ENCODE measurements at places on chromosomes 13 and 19.

DNA sequence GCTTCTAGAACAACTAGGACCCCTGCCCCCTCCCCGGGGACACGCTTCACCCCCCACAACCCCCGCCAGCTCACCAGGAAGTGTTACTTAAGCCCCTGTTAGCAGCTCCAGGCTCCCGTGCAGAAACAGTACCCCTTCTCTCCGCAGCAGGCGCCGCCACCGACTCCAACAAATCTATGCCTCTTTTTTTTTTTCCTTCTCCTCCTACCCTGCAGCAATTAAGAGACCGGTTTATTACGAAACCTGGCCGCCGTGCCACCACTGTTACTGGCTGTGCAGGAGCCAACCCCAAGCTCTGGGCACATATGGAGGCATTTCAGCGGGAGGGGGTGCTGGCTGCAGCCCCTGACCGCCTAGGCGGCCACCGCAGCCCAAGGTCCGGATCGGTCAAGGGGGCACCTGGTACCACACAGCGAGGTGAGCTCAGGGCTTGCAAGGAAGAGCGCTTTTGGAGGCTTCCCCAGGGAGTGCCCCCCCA is 2.4 kb downstream of the GADD45B start:
- DNase-seq = peak; percentile 52

GRCh38 chr13:96848286-96848685 is 146.0 kb downstream of the OXGR1 start:
- DNase-seq = no peak

DNA sequence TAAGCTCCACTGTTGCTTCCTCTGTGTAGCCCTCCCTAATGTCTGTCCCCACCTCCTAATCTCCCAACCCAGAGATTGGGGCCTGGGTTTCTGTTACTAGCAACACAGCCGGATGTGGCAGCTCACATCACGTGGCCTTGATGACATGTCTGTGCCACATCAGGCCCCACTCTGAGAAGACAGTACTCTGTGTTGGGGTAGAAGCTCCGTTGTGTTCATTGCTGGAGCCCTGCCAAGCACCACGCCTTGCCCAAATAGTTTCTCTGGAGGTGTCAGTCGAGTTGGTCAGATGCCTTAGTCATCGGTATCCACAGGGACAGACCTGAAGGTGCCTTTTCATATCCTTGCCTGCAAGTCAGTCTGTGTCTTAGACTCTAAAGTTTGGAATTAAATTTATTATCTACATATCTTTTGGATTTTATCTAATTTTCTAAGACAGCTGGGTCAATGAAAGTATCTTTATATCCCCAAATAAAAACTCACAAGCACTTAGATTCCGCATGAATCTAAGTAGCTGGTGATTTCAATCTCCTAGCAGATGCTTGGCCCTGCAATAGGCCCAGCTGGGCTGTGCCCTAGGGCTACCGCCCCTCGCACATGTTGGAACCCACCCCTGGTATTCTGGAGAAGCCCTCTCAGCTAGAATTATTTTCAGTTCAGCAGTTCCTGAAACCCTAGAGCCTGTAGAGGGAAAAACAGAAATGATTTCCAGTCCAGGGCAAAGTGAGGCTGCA is 204.0 kb upstream of the TSHZ3 start:
- no peak for DNase-seq

DNA sequence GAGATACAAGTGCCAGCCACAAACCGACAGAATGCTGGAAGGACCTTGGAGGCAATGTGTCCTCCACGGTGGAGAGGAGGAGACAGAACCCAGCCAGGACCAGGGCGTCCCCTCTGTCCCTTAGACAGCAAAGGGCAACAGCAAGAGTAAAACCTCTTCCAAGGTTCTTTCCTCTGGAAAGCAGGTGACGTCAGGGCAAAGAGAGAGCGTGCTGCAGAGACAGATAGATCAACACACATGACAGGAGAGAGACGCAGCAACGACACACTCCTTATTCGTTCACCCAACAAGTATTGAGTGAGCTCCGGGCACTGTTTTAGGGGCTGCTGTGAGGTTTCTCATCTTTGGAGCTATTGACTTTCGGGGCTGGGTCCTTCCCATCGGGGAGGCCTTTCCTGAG is 1.3 kb upstream of the GALP start:
- DNase-seq = no peak

DNA sequence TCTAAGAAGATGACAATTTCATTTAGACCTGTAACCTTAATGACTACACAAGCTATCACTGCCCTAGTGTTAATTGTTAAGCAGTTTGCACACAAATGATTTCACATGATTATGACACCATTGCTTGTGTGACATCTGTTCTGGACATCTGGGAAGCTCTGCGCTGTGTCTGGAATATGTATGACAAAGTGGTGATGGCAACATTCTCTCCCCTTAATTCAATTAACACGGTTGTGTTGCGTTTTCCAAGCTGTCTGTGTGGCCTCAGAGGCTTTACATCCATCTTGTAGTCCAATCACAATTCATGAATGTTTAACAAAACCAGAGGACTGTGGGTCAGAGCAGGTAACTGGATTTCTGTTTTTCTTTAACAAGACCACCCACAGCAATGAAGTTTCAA is 204.4 kb downstream of the COG6 start:
- no peak for DNase-seq

GRCh38 chr19:37467608-37468090 is 405 bp upstream of the ZNF569 start:
- DNase-seq = no peak

GRCh38 chr19:2550431-2551171 is 74.7 kb downstream of the GADD45B start:
- DNase-seq = peak; percentile 47

- DNase-seq = no peak
Measured at GRCh38 chr13:80841414-80841813, 500.5 kb upstream of the SPRY2 start.

- no peak for DNase-seq
Measured at GRCh38 chr13:108349269-108349668, 79.8 kb downstream of the TNFSF13B start.

- DNase-seq = no peak
Measured at GRCh38 chr19:39498798-39499642, at the start of gene DLL3. TSS of gene DLL3 (plus strand) at chr19:39498947. CDS start at chr19:39498975, 28 bp downstream.

GRCh38 chr13:107360010-107360409 is 792.1 kb upstream of the ARGLU1 start:
- DNase-seq = no peak

DNA sequence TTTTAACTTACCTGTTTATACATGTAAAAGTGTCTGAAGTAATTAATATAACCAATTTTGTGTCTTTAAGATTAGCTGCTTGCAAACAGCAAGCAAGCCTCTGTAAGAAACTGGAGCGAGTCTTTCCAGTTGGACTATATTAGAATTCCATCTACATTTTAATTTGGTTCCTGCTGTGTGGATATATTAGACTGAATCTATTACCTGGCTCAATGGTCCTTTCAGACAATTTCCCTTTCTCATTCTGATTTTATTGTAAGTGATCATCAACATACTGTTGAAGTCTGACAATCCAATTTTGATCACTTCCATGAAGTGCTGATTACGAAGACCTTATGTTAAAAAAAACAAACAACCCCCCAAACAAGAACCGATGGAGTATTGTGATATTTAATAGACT is 72.3 kb downstream of the GPC5 start:
- no peak for DNase-seq

- no peak for DNase-seq
Measured at GRCh38 chr19:16295057-16295456, 29.6 kb upstream of the KLF2 start.

- no peak for DNase-seq
Measured at GRCh38 chr19:41705393-41706174, 2.8 kb upstream of the CEACAM5 start.

DNA sequence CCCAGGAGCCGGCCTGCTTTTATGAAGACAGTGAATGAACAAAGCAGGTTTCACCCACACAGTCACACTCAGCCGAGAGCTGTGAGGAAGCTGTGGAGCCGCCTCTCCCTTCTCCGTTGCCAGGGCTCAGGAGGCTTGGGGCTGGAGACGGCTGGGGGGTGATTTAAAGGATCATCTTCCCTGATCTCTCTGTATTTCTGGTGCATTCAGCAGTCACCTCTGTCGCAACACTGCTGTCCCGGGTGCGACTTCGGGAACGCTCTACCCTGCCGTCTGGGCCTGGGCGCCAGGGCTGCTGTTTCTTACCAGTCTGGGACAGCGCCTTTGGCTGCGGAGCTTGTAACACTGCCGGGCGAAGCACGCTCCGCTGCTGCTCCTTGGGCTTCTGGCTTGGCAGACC is 18.1 kb downstream of the CAPS start:
- DNase-seq = no peak

- no peak for DNase-seq
Measured at GRCh38 chr19:18311502-18312091, 11.3 kb downstream of the LSM4 start.

- DNase-seq = peak; percentile 34
Measured at GRCh38 chr19:42461700-42462324, 19.1 kb upstream of the CXCL17 start.

GRCh38 chr19:19637523-19638251 is 5.8 kb downstream of the GMIP start:
- no peak for DNase-seq

- DNase-seq = no peak
Measured at GRCh38 chr19:42143341-42144234, 11.3 kb upstream of the POU2F2 start.

DNA sequence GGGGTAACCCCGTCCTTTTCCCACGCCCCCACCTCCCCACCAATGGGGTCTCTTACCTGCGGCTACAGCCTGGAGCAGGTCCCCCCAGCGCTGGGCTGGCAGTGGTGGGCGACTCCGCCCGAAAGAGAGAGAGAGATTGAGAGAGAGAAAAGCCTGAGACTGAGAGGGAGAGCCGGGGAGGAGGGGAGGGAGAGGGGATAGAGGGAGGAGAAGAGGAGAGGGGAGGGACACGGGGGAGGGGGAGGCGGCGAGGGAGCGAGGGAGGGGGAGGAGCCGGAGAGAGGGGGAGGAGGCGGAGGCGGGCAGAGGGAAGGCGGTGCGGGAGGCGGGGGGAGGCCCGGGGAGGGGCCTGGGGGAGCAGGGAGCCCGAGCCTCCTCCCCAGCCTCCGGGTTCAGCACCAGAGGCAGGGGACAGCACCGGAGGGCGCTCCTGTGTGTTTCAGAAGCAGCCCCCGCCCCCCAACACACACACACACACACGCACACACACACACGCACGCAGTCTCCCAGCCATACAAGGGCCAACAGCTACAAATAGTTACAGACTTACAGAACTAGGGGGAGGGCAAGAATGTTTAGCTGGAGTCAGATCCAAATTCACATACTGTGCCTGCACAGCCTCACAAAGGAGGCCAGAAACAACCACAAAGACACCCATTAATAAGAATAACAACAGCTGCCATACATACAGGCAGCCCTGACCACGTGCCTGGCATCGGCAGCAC is at the start of gene SLC8A2:
Gene SLC8A2, minus strand, starts transcription at position 161 of the 725 bp plus-strand sequence. CDS start 5,490 bp downstream, outside the sequence.
- DNase-seq = peak; percentile 41

GRCh38 chr13:28743020-28743419 is 24.2 kb upstream of the SLC46A3 start:
- DNase-seq = no peak

GRCh38 chr13:28470296-28470695 is 24.6 kb downstream of the FLT1 start:
- no peak for DNase-seq

- no peak for DNase-seq
Measured at GRCh38 chr13:110915874-110916206, 971 bp upstream of the ANKRD10 start.

DNA sequence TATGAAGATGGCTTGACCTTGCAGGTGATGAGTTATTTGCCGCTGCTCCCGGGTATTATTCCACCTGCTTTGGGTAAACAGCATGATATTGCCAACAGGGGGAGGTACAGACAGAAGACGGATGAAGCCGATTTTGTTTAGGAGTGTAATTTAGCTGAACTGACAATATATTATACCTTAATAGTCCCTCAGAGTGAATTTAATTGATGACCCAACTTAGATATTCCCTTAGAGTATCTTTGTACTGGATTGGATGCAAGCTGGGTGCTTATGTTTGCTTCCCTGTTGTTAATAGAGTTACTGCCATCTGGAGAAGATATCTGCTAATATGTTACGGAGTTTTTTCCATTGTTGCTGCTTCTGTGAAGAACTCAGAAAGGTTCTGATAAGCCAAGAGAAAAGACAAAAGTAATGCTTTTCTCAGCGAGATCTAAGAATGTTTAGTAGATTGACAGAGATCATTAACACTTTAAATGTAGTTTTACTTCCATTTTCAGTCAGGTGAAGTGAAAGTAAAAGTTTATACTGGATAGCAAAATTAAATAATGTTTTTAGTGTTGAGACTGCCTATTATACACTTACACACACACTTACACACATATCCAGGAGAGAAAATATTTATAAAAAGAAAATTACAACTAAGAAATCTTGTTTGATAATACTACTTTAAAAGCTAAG is 2220.8 kb upstream of the PCDH20 start:
- no peak for DNase-seq

GRCh38 chr19:52094526-52095130 is 937 bp downstream of the ZNF841 start:
- DNase-seq = no peak

GRCh38 chr19:8697671-8698432 is 743 bp downstream of the ACTL9 start:
- DNase-seq = no peak

- DNase-seq = no peak
Measured at GRCh38 chr19:39370735-39371134, 20.2 kb downstream of the PAF1 start.

GRCh38 chr13:30128591-30128990 is 178.8 kb downstream of the KATNAL1 start:
- DNase-seq = no peak
